B cell (primary cell): ENCODE measurements at places on chromosomes 7 and 10. TPM values are rescaled to one million over a fixed set of nuclear protein-coding genes. Genes with fewer than 3 reads are reported as not detected.

GRCh38 chr7:2417981-2418481 is 14.6 kb downstream of the CHST12 start:
- DNase-seq, result no peak

GRCh38 chr10:68982389-68982788 is 6.2 kb upstream of the KIFBP start:
- peak; percentile 2 for DNase-seq

DNA sequence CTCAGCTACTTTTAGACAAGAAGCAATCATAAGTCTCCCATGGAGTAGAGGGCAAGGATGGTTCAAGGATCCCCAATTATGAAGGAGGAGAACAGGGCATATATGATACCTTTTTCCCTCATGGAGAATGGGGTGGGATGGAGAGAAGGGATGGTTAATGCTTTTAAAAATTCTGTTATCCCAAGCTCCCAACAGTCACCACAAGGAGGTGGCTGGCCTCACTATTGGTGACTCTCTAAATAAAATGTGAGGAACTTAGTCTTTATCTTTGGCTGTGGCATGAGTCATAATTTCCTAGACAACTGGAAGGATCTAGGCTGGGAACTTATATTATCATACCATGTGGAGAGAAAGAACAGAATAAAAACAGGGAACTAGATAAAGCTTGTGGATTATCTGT is 297.0 kb downstream of the PHTF2 start:
- DNase-seq, result no peak

DNA sequence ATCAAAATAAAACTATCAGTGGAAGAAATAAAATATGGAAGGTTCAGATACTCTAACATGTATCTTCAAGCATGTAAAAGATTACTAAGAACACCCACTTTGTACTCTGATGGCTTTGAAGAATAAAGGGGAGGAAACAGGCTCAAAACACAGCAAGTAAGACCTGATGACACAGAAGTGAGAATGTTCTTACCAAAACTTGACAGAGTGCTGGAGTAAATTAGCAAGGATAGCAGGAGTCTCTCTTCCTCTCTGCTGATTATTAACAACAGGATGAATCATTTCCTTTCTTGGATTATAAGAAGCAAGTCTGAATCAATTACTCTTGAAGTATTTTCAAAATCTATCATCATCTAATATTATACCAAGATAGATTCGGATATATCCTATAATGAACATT is 47.5 kb downstream of the GLI3 start:
- no peak for DNase-seq

GRCh38 chr10:13372524-13372923 is 24.4 kb upstream of the SEPHS1 start:
- no peak for DNase-seq

- DNase-seq, result no peak
Observed at GRCh38 chr10:110791541-110792073, 80.1 kb upstream of the PDCD4 start.

DNA sequence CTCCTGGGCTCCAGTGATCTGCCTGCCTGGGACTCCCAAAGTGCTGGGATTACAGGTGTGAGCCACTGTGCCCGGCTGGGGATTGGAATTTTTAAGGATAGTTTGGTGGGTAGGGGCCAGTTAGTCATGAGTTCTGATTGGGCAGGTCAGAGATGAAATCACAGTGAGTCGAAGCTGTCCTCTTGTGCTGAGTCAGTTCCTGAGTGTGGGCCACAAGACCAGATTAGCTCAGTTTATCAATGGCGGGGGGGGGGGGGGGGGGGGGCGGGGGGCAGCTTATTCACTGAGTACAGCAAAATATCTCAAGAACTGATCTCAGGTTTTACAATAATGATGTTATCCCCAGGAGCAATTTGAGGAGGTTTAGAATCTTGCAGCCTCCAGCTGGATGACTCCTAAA is 11.6 kb upstream of the ERCC6 start:
- no peak for DNase-seq

Gene STN1
- polyA plus RNA-seq, result 18.4 and 24.5 TPM in 2 replicates
